Right atrium auricular region (tissue), 2 donors: ENCODE measurements at places on chromosomes 3 and 15. TPM values are rescaled to one million over a fixed set of nuclear protein-coding genes. Genes with fewer than 3 reads are reported as not detected.

Gene NMB
- total RNA-seq = 6.3 TPM

Gene CD96
- 0.55 TPM for total RNA-seq

GRCh38 chr3:121757087-121757811, 7.7 kb upstream of the GOLGB1 start:
- DNase-seq = no peak

DNA sequence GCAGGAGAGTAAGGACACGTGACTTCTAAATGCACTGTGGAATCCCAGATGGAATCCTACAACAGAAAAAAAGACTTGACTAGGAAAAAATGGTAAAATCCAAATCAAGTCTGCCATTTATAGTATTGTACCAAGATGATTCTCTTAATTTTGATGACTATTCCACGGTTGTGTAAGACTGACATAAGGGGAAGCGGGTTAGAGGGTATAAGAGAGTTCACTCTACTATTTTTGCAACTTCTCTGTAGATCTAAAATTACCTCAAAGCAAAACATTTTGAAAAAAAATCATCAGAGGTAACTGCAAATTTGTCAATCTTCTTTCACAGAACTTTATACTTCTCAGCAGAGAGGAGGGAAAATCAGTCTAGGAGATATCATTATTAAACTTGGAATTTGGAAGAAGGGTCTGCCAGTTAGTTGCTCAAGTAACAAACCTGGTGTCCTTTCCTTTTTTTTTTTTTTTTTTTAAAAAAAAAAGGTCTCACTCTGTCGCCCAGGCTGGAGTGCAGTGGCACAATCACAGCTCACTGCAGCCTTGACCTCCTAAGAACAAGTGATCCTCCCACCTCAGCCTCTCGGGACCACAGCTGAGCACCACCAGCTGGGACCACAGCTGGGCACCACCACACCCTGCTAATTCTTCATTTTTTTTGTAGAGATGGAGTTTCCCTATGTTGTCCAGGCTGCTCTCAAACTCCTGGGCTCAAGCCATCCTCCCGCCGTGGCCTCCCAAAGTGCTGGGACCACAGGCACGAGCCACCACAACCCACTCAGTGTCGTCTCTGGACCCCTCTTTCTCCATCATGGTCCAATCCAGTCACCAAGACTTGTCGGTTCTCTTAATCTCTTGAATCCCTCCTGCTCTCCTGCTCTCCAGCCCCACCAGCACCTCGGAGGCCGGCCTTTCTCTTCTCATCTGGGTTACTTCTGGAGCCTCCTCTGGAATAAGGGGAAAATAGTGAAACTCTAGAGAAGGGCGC, 14.9 kb upstream of the HES1 start:
- no peak for DNase-seq

GRCh38 chr15:64453689-64454037, 6.7 kb upstream of the ZNF609 start:
- no peak for DNase-seq

- DNase-seq = no peak
Measured at GRCh38 chr15:88745696-88746095, 57.5 kb upstream of the ACAN start.

GRCh38 chr3:185151101-185151963, 1.5 kb downstream of the C3orf70 start:
- DNase-seq = no peak
